T-helper 22 cell (primary cell): ENCODE measurements at places on chromosomes 3 and 15.

DNA sequence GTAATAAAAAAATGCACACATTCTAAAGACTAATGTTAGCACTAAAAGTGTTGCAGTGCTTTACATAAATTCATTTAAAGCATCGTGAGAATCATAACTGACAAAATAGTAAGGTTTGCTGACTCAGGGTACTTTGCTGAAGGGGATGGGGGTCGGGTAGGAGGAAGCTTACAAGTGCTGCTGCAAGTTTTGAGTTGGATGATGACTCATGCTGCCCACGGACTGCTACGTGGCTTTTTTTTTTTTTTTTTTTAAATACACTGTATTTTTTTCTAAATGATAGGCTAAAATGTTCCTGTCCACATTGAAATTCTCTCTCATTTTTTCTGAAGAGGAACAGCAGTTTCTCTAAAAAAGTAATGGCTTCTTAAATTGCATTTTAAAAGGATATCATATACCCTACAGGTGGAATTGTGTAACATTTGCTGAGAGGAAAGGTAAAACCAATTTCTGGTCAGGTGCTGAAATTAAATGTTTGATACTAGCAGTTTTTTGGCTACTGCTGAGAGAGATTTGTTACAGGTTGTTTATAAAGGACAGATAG is 2.2 kb downstream of the MAPK6 start:
- DNase-seq: peak; percentile 62

GRCh38 chr3:43770426-43771103 is 79.8 kb downstream of the ABHD5 start:
- peak; percentile 25 for DNase-seq

- no peak for DNase-seq
Observed at GRCh38 chr15:61195116-61196002, 33.7 kb downstream of the RORA start.

- DNase-seq: no peak
Observed at GRCh38 chr3:111617912-111618601, 22.9 kb upstream of the ZBED2 start.

GRCh38 chr3:179794355-179794754 is 141.5 kb downstream of the USP13 start:
- no peak for DNase-seq

DNA sequence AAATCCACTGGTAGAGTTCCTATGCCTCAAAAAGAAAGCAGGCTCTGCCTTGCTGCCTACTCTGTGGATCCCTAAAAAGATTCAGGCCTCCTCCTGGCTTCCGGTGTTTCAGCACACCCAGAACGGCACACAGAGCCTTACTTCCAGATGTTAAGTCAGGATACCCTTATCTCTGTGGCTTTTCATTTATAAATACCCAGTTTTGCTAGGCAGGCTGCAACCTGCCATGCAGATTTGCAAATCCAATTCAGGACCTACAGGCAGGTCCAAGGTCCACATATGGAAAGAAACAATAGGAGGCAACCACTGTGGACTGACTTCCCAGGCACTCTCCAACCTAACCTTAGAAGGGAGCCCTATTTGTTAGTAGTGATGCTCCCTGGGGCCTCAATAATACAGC is 30.7 kb downstream of the EFL1 start:
- no peak for DNase-seq

DNA sequence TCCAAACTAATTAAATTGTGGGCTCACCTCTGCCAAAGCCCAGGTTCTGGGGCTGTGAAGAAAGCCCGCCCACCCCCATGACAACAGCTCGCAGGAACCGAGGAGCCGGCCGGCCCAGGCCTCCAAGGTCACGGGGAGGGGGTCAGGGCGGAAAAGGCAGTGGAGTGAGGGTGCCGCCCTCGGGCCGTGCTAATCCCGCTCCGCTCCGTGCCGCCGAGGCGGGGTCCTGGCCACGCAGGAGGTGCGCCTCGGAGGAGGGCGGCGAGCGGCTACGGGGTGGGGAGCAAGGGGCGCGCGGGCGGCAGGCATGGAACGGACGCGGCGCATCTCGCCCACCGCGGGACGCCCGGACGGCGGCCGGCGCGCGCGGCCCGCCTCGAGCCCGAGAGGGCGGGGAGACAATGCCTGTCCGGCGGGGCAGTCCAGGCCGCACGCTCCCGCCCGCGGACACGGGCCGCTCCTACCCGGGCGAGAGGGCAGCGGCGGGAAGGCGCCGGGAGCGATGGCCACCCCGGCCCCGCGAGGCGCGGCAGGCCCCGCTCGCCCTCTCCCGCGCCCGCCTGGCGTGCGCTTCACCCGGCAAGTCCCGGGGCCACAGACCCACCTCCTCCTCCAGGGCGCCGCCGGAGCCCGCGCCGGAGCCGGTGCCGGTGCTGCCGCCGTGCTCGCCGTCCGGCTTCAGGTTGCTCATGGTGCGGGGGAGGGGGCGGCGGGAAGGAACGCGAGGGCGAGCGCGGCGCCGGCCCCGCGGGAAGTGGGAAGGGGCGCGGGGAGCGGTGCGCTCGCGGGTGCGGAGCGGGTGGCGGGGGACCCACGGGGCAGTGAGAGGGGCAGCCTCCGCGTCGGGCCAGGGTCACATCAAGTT is 528 bp downstream of the RBPMS2 start:
- no peak for DNase-seq

DNA sequence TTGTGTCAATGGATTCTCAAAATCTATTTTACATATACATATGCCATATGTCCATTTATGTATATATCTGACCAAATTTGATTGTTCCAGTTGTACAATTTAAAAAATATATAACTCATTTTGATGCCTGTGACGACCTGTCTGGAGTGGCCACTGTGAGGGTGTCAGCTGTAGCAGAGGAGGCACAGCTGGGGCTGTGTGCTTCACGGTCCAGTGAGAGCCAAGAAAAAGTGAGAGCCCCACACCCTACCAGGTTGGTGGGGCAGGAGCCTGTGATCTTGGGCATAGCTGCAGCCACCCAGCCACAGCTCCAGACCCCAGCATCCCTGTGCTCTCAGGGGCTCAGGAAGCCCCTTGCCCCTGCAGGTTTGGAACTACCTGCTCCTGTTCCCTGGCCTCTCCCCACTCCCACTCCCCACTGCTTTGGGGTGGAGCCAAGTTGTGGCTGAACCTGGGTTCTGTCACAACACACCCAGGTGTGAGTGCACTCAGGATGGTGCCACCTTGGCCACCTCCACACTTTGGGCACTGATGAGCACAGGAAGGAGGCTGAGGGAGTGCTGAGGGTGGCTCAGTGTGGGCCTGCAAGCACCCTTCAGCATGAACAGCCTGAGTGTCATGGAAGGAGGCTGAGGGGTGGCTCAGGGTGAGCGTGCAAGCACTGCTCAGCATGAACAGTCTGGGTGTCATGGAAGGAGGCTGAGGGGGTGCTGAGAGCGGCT is 161.1 kb upstream of the ROBO1 start:
- no peak for DNase-seq

- no peak for DNase-seq
Observed at GRCh38 chr3:192174283-192174682, 553.1 kb downstream of the FGF12 start.

DNA sequence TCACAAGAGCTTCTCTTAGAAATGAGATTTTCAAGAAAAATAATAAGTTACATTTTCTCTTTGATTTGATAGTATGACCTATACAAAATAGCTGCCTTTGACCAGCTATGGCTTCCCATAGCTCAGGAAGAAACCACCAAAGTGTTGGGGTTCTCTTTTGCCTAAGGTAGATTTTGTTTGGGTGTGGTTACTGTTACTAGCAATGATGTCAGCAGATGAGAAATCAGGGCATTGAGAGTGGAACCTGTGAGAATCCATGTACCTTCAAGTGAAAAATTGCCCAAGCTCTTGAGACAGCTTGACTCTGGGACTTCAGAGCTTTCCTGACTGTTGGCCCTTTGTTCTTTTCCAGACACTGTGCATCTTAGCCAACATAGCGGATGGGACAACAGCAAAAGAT is 45.6 kb downstream of the NME9 start:
- DNase-seq: no peak

GRCh38 chr3:68986496-68987208 is 26.8 kb downstream of the EOGT start:
- DNase-seq: no peak

GRCh38 chr3:126340943-126341754 is 16.1 kb downstream of the KLF15 start:
- DNase-seq: no peak

DNA sequence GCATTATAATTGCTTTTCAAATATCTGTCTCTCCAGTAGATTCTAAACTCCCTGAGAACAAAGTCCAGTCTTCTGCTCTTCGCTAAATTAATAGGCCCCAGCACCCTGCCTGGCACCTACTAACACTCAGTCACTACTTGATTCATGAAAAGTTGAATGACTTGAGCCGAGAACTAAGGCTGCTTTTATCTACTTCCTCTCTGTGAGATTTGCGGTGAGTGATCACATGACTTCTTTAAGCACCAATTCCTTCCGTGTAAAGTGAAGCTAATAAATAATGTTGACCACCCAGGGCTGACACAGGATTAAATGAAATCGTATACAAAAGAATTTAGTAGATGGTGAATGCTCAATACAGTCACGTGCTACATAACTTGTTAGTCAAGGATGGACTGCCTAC is 44.6 kb upstream of the PGPEP1L start:
- no peak for DNase-seq

DNA sequence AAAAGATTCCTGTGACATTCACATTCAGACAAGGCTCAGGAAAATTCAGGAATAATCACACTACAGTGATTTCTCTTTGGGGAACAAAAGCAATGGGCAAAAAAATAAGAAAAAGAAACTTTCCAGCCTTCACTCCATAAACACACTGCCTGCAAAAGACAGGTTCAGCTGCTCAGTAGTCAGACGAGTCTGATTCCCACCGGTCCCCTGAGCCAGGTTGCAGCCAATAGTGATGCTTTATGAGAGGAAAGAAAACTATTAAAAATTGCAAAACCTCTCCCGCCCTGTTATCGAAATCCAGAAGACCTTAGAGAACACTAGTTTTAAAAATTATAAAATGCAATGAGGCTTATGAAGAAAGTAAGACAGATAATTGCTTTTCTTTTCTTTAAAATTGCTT is 8.5 kb downstream of the PLCH1 start:
- DNase-seq: no peak

GRCh38 chr3:73086071-73086494 is 24.6 kb downstream of the EBLN2 start:
- no peak for DNase-seq

DNA sequence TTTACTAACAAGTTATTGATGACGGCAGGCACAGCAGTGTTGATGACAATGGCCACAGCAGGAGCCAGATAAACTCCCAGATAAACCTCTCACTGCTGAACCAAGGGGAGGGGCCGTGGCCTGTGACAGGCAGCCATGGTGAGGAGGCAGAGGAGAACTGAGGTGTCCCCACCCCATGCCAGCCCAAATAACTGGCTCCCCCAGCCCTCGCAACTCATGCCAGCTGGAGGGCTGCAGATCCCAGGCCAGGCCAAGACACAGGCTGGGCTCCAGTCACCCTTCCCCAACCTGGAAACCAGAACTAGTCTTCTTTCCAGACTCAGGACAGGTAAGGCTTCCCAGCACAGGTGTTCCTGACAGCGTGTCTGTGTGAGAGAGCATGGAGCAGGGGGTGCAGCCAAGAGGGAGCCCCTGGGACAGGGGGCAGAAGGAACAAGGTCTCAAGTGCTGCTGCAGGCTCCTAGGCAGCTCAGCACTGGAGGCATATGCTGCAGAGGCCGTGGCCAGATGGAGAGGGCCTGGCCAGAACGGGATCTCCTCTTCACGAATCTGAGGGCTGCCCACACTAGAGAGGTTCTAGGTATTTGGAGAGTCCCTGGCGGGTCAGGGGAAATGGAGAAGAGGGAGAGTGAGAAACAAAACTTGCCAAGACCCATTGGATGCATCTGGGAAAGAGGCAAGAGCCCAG is 15.9 kb downstream of the PLA2G4F start:
- DNase-seq: no peak

DNA sequence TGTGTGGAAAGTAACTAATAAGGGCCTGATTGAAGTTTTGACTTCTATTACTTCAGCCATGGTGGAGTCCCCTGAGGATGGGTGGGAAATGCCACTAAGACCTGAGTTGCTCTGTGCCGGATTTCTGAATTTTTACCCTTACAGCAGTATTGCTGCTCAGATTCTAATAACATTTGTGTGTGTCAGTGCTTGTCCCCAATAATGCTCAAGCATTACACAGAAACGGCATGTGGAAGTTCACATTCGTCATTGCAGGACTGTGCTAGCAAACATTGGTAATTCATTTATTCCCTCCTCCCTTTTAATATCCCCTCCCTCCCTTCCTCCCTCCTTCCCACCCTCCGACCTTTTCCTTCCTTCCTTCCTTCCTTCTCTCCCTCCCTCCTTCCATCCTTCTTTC is 484.5 kb upstream of the ONECUT1 start:
- no peak for DNase-seq

DNA sequence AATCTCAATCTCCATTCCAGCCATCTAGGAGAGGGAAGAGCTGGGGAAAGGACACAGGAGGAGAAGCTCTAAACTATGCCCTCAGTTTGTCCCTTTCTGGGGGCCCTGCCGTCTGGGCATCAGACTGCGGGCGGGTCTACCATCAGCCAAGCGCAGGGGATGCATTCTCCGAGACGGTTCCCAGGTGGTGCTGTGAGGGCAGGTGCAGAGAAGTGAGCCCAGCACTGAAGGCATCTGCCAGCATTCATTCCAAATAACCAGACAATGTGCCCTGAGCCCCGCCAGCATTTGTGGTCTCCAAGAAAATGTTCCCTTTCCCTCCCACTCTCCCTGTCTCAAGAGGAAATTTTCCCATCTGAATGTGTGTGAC is 265.7 kb downstream of the XXYLT1 start:
- no peak for DNase-seq

GRCh38 chr3:67509471-67510075 is 144.8 kb downstream of the SUCLG2 start:
- DNase-seq: no peak

- no peak for DNase-seq
Observed at GRCh38 chr3:16349986-16350596, 85.1 kb downstream of the OXNAD1 start.

DNA sequence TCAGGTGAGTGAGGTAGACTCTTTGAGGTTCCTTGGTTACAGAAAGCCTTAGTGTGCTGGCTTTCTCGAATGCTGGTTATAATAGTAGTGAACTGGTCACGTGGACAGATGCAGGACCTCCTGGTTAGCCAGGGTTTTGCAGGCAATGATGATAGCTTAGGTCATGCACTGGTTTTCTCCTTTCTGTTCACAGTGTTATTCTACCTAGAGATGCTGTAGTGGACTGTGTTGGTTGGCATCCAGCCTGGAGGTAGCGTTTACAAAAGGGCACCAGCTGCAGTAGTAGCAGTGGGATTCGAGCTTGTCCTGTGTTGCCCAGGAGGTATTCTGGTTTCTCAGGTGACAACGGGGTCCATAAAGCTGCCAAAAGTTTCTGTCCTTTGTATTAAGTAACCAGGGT is 27.0 kb downstream of the PCCB start:
- DNase-seq: no peak

DNA sequence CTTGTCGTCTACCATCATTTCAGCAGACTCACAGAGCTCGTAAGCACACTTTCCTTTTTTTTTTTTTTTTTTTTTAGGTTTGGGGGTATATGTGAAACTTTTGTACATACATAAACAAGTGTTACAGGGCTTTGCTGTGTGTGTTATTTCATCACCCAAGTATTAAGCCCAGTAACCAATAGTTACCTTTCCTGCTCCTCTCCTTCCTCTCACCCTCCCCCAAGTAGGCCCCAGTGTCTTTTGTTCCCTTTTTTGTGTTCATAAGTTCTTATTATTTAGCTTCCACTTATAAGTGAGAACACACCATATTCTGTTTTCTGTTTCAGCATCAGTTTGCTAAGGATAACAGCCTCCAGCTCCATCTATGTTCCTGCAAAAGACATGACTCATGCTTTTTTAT is 746.8 kb downstream of the GRM7 start:
- DNase-seq: no peak

- no peak for DNase-seq
Observed at GRCh38 chr3:28069438-28069837, 172.0 kb upstream of the CMC1 start.
